ENCODE measurements at places on chromosomes 3 and 15.

- no peak for DNase-seq
These were observed 545.5 kb downstream of the ZPLD1 start for GRCh38 chr3:102980355-102980696.

DNA sequence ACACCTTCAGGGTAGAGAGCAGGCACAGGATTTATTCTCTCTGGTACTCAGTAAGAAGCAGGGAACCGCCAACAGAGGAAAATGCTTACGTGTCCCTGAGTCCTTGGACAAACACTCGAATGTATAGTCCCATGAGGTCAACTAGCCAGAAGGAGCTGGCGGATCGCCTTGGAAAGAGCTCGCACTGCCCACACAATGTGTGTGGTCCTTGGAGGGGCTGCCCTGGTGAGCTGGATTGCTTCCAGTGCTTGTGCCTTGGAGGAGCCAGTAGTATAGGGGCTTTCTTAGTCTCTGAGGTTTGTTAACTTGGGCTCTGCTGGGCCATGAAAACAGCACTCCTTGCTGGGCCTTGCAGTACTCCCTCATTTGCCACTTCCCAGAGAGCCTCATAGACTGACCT lies 40.7 kb upstream of the VILL start:
- DNase-seq: no peak

DNA sequence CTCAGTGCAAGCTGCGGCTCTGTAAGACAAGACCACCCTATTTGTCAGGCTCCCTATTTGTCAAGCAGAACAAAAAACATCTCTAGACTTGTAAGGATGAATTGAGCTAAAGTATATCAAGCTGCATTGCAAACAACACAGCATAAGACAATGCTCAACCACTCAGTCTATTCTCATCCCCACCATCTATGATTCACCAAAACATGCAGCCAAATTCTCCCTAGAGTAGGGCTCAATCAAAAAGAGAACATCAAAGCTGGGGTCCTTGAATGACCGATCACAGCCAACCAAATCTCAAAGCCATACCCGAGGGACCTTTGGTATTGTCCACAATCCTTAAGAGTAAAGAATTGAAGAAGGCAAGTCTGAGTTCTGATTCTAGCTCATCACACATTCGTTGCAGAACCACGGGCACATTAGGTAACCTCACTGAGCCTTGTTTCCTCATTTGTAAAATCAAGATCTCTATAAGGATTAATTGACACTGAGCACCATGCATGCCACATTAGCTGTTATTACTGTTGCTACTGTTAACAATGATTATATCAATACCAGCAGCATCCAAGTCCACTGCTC lies 31.2 kb downstream of the RFTN1 start:
- no peak for DNase-seq

- DNase-seq: peak; percentile 0
These were observed 78.7 kb downstream of the ZNF280D start for GRCh38 chr15:56654624-56655023.
